NCI-H146 (cell line): ENCODE measurements at places on chromosomes 13 and 19.
A peak's percentile ranks its signal among the peaks of the same experiment; 100 is the strongest.

DNA sequence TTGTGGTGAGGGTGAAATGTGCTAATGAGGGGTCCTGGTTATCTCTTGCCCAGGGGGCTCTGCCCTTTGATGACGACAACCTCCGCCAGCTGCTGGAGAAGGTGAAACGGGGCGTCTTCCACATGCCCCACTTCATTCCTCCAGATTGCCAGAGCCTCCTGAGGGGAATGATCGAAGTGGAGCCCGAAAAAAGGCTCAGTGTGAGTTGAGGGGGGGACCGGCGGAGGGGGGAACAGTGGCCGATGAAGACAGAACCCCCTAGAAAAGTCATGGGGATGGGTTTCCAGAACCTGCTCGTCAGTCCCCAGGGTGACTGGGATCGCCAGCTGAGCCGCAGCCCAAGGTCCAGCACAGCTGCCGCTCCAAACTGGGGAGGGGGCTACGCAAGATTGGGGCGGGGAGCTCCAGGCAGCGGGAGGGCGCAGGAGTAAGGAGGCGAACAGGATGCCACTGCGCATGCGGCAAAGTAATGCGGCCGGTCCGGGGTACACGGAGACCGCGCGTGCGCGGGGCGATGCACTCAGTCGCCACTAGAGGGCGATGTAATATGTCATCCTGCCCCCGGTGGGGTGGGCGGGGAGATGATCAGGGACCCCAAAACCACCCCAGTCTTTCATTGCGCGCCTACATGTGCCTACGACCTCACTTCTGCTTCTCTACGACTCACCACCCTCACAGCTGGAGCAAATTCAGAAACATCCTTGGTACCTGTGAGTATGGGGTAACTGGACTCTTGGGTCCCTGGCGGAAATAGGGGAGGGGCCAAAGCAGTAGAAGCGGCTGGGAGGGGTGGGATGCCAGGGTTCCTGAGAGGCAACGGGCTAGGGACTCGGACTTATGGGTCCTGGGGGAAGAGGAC, 17.9 kb downstream of the BRSK1 start:
- peak; percentile 47 for DNase-seq

DNA sequence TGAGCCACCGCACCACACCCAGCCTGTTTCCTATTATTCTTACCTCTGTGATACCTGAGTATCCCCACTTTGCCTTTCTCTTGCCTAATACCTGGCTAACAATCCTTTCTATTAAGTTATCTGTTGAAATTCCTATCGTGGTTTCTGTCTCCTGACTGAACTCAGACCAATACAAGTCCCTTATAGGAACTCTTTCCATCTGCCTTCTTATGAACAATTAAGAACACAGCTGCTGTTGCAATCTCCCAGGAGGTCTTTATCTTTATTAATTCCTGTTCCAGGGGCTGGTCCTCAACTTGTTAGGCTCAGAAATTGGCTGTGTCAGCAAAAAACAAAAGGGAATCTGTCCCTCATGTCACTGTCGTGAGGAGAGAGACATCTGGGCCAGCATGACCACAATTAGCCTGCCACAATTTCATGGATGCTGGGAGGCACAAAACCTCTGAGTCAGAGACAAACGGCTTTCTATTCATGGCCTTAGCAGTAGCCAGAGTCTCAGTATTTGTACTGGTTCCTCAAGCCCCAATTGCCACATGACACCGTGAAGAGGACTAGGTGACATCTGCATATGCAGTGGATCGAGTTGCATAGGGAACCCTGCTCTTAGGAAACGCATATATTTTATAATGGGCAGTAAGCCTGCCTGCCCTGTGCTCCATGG, 58.2 kb downstream of the NUFIP1 start:
- peak; percentile 76 for DNase-seq

DNA sequence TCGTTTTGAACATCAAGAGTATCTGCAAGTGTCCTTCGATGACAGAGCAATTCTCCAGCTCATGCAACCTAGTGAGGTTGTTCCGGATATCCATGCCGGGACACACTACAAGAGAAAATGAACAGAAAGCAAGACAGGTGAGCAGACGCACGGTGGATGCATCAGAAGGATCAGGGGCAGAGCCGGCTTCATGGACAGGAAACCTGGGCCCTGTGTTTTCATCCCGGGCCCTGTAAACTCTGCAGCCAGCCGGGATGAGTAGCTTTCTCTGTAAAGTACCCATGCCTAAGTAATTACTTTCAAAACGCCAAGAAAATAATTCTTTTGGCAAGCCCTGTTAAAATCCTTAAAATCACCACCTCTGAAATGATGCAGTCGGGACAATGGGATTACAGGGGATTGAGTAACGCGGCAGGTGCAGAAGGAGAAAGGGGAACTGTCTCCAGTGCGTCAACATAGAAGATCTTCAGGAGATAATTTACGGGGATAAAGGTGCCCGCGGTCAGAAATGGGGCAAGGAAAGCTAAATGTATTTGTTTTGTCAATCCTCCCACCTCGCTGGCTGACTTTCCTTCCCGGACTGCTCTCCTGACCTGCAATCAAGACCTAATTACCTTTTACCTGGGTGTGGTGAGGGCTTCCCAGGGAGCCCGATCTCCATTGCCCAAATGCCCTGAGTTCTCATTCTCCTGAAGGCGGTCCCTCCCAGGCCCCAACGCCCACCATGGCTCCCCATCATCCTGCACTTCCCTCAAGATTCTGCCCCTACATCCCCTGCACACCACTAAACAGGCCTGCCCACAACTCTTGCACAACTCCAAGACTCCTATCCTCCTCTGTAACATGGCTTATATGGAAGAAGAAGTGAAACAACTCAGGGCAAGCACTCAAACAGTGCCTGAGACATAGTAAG, 26.2 kb downstream of the INSR start:
- DNase-seq: peak; percentile 15

DNA sequence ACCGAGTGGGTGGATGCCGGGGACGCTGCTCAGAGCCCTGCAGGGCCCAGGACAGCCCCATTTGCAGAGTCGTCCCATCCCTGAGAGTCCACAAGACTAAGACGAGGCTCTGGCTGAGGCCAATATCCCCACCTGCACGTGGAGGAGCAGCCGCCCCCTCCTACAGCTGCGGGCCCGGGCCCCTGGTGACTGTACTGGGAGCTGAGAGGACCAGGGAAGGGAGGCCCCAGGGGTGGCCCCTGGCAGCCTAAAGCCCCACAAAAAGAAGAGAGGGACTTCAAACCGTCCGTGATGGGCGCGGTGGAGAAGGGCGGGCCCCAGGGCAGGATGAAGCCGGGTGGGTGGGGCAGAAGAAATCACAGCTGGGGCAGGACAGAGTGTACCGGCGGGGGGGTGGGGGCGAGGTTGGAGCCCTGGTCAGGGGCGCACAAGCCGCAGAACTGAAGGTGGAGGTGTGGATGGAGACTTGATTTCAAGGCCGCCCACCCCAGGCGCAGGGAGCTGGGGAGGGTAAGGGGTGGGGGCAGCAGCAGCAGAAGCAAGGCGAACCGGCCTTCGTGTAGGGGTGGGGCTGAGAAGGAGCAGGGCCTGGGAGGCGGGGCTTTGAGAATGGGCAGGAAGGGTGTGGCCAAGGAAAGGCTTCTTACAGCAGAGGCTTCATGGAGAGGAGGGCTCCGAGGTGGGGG, 12.9 kb downstream of the CFD start:
- no peak for DNase-seq

DNA sequence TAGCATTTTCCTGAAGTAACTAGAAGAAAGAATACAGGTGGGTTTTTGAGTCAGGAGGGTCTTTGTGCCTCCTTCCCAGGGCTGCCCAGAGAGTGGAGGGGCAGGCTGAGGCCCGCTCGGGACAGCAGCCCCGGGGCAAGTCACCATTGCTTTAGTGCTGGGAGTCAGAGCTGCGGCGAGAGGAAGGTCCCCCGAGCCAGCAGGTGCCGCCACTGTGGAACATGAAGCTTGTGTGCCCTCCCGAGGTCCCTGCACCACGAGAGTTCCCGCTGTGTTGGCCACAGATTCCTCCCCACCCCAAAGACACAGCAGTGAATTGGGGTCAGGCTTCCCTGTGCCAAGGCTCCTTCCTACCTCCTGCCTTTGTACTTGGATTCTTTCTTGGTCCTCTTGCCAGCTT, 50.9 kb upstream of the TEX29 start:
- no peak for DNase-seq

GRCh38 chr19:9498183-9498902, at the start of gene ZNF560:
ZNF560 (minus strand) TSS chr19:9498616; CDS start chr19:9475313, 23,303 bp downstream.
- DNase-seq: no peak

- no peak for DNase-seq
Measured at GRCh38 chr13:113596321-113597200, 12.0 kb downstream of the TFDP1 start.

DNA sequence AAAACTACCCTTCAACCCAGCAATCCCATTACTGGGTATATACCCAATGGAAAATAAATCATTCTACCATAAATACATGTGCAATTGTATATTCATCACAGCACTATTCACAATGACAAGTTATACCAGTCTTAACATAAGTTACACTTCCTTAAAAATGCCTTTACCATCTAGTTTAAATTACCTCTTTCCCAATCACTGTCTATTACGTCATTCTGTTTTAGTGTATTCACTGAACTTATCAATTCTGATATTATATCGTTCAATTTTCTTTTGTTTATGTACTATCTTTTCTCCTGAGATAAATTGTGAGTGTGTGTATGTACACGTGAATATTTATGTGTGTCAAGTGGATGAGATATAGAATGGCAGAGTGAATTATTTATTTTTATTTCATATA, 1416.8 kb downstream of the OLFM4 start:
- no peak for DNase-seq

GRCh38 chr13:102295316-102296048, 106.4 kb downstream of the FGF14 start:
- no peak for DNase-seq

DNA sequence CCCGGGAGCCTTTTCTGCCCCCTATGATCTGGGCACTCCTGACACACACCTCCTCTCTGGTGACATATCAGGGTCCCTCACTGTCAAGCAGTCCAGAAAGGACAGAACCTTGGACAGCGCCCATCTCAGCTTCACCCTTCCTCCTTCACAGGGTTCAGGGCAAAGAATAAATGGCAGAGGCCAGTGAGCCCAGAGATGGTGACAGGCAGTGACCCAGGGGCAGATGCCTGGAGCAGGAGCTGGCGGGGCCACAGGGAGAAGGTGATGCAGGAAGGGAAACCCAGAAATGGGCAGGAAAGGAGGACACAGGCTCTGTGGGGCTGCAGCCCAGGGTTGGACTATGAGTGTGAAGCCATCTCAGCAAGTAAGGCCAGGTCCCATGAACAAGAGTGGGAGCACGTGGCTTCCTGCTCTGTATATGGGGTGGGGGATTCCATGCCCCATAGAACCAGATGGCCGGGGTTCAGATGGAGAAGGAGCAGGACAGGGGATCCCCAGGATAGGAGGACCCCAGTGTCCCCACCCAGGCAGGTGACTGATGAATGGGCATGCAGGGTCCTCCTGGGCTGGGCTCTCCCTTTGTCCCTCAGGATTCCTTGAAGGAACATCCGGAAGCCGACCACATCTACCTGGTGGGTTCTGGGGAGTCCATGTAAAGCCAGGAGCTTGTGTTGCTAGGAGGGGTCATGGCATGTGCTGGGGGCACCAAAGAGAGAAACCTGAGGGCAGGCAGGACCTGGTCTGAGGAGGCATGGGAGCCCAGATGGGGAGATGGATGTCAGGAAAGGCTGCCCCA, 8.5 kb upstream of the CEACAM7 start:
- DNase-seq: no peak

DNA sequence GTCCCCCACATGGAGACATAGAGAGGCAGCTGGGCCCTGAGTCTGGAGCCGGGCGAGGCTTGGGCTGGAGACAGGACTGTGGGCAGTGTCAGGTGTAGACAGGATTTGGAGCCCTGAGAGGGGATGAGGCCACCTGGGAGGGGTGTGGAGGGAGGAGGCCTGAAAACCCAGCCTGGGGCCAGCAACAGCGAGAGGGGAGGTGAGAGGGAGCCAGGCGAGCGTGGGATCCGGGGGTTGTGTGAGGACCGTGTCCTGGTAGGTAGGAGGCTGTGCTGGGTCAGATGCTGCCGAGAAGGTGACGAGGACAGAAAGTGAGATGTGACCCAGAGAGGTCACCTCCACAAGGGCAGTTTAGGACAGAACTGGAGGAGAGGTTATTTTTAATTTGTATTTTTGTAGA, 7.4 kb downstream of the MPND start:
- no peak for DNase-seq

DNA sequence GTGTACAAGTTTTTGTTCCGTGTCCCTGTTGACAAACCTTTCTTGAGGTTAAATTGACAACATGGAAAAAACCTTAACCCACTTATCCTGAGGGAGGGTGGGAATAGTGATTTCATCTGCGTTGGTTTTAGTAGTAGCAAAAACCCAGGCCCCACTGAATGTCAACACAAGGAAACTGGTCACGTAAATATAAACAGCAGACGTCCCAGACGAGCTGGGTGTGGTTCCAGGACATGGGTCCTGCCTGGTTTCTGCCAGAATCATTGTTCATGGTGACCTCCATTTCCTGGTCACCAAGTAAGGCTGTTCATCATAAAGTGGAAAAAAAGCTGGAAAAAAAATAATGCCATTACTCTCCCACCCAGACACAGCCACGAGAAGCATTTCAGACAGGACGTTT, 16.9 kb upstream of the F2RL3 start:
- DNase-seq: no peak

DNA sequence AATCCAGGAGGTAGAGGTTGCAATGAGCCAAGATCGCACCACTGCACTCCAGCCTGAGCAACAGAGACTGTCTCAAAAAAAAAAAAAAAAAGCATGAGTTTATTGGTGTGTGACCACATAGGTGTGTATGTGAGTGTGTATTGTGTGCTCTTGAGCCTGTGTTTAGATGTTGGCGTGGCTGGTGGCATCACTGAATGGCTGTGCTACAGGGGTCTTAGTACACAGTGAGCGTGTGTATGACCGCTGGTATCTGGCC, 2.5 kb downstream of the SLC1A5 start:
- no peak for DNase-seq

- no peak for DNase-seq
Measured at GRCh38 chr13:98328511-98328910, 151.4 kb upstream of the RNF113B start.

DNA sequence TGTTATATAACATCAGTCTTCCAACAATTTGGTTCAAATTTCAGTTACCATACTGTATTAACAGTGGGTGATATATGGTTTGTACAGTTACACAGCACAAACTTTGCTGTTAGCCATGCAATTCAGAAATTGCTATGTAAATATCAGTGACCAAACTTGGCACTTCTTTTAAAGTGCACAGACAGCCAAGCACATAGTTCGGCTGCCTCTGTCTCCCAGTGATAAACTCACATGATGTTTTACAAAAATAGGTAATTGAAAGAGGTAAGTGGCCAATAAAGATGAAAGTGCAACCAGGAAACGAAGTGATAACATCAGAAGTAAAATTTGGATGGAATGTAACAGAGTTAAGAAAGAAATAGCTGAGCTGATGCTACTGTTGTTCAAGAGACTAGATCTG, 143.9 kb downstream of the PCDH9 start:
- no peak for DNase-seq

GRCh38 chr13:46934749-46935148, 37.9 kb upstream of the HTR2A start:
- DNase-seq: no peak

GRCh38 chr13:40609972-40610726, 56.3 kb downstream of the FOXO1 start:
- no peak for DNase-seq
